ENCODE measurements at places on chromosomes 3 and 15.

GRCh38 chr3:127865941-127866340 lies 43.6 kb upstream of the MGLL start:
- no peak for DNase-seq

DNA sequence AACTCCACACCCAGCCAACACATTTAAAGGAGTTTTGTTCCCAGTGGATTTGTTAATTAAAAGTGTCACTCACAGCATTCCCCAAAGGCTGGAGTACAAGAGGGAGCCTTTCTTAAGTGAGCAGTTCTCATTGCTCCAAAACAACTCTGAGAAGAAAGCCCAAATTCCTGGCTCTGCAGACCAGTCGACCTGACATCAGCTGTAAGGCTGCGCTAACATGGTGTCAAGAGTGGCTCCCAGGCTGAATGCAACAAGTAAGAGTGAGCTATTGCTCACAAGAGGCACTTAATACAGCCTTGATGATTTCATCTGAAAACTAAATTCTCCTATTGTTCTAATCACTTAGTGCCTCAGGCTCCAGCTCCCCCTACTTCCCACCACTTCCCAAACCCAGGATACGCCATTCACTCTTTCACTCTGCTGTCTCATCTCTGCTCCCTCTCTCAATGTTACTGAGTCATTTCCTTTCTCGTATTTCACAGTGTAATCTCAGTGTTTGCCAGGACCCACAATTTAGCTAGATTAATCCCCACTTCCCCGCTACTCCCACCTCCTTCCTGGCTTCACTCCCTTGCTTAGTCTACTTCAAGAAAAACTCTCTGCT lies 81.8 kb downstream of the WWTR1 start:
- peak; percentile 47 for DNase-seq

GRCh38 chr3:65878831-65879230 lies 159.9 kb downstream of the MAGI1 start:
- no peak for DNase-seq

DNA sequence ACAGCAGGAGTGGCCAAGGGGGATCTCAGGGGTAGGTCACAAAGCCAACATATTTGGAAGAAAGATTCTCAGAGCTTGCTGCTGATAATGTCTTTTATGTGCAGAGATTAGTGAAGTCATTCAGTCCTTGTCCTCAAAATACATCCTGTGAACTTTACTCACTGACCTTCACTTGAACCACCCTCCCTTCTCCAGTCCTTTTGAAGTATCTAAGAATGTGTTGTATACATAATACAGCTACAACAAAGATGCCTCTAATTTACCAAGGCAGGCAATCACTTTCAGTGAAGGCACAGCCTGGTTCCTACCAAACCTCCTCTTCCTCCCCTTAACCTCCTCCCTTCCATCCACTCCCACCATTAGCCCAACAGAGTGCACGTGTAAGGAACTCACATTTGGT lies 38.3 kb downstream of the ETV5 start:
- DNase-seq: no peak

GRCh38 chr15:75508840-75509532 lies 57.5 kb upstream of the SIN3A start:
- DNase-seq: peak; percentile 35

DNA sequence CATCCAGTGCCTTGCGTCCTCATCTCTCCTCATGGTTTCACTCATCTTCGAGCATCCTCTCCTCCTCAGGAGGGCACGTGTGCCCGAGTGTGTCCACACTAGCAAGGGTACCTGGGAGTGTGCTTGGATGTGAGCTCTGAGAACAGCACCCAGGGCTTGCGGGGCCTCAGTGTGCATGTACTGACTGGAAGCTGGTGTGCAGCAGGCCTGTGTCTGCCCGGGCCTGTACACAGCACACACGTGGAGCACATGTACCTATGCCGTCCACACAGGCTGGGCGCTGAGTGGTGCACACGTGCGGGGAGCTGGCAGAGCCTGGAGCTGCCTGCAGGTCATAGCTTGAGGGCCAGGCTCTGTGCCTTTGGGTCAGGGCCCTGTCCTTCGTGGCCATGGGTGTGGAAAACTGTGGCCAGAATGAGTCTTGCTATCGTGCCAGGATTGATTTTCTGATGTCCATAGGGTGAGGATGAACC lies 34.9 kb downstream of the TSPAN3 start:
- no peak for DNase-seq

DNA sequence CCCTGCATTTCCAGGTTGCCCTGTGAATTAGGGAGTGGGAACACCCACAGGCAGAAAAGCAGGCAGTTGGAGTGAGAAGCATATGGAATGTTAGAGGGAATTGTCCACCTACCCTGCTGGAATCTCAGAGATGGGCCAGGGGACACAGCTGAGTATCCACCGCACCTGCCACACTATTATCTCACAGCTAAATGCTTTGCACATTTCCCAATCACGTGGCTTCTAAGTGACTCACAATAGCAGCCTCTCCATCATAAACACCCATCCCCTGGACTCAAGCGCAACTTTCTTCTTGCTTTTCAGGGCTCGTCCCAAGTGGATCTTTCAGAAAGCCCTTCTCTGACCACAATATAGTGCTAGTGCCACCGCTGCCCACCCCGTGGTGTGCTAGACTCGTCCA lies 389.0 kb upstream of the LMCD1 start:
- DNase-seq: no peak

DNA sequence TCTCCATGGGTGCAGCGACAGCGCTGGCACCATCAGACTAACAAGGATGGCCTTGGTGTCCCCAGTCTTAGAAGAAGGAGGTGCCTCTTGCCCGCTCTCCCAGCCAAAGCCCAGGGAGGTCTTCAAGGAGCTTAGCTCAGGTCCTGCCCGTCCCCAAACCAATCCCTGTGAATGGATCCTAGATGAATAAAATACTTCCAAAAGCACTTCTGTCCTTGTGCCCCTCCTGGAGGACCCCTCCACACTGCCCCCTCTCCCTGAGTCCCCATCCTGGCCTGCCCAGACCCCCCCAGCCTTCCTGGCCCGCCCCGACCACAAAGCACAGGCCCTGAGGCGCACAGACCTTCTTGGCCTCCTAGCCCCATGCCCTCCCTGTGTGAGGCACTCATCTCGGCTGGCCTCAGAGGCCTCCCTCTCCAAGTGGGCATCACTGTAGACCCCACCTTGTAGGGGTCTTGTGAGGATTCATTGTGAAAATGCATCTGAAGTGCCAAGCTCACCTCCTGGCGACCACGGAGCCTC lies 8.4 kb downstream of the SLC28A1 start:
- no peak for DNase-seq

DNA sequence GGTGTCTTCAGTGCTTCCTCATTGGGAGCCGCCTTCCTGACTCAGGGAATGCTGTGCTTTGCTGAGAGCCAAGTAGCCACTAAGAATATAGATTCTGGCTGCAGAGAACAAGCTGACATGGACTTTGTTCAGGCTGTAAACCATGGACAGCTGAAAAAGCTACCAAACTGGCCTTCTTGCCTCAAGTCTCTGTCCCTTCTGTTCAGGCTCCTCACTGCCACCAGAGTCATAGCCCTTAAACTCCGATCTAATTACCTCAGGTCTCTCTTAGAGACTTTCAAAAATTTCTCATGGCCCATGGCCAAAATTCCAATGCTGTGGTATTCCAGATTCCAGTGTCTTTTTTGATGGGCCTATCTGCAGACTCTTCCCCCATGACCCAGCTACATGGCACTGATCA lies 19.4 kb upstream of the PTX3 start:
- no peak for DNase-seq

DNA sequence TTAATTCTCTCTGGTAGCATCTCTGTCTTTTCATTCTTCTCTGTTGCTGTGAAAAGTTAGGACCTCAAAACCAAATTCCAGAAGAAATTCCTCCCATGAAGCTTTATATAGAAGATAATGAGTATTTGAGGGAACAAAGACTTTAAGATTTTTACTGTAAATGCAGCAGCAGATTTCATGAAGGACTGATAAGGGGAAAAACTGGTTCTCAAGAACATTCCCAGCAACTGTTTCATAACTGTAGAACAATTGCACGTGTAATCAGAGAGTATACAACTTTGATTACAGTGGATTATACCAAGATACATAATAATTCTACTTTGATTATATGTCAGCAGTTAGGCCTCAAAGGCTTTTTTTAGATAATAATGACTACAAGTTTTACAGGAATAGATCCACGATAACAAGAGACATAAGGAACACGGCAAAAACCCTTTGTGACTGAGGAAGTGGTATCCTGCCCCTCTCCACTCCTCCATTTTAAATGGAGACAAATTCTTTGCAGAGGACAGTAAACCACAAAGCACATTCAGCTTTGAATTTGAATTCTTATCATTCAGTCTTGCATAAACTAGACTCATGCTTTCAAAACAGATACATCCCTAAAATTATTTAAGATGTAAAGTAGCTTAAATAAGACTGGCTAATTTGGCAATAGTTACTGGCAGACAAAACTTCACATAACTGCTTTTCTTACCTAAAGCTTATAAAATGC lies 42.9 kb upstream of the DIPK2A start:
- no peak for DNase-seq

DNA sequence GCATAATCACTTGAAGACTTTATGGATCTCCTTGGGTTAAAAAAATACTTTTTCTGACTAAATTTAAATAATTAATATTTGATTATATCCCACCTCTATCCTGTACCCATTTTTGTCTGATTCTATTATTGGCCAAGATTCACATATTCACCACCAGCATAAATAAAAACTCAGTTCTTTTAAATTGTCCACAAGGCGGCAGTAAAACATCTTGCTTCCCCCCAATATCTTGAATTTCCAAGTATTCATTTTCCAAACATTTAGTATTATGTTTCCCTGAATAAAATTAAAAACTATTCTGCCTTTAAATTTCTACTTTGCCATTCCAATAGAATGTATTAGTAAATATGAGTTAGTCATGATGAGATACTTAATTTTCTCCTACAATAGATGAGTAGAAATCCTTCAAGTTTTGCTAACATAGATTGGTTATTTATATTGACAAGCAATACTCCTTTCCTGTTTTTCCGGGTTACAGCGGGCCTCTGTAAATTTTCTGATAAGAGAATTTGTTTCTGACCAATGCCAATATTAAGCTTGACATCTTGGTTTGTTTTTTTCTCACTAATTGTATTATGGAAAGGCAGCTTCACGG lies 218.7 kb upstream of the MDFIC2 start:
- DNase-seq: peak; percentile 2

- DNase-seq: no peak
Measured at GRCh38 chr3:112095731-112096130, 9.5 kb downstream of the C3orf52 start.

DNA sequence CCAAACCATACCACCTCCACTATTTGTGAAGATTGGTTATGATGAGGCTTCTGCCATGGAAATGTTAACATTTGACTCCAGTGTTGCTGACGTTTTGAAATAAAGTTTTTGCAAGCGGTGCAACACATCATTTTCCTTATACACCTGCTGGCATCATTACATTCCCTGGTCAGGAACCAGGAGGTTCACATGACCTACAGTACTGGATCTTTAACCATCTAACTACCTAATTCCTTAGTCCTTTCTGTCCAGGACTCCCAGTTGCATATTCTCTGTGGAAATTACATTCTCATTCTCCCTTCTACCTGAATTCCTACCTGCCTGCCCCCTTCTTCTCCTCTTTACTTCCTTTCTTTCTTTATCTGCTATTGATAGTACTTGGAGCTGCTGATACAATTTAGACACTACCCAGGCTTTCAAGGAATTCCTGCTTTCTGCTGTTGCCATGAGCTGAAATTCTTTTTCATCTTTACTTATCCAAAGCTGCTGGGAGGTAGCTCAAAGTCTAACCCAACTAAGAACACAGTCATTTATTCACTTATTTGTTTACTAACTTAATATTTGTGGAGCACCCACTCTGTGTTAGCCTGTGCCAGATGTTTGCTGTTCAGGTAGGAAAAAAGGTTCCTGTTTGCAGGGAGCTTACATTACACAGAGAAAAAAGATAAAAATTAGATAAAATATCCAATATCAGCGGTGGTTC lies 144.2 kb downstream of the EDEM1 start:
- DNase-seq: no peak

DNA sequence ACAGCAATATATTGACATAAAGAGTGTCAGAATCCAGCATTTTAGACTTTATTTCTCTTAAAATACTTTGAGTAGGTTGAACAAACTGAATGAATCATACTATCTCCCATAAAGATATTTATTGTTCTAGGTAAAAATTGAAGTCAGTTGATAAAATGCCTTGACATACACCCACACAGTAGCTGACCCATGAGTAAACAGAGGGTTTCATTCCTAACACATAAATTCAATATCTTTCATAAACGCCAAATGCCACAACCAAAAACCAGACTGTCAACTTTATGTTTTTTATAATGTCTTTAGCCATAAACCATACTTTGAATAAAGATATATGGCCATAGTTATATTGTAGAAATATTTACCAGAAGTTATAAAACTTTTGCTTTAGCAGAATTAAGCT lies 742.4 kb downstream of the NAALADL2 start:
- no peak for DNase-seq

- DNase-seq: no peak
Measured at GRCh38 chr15:83115410-83115809, 8.0 kb downstream of the TM6SF1 start.

DNA sequence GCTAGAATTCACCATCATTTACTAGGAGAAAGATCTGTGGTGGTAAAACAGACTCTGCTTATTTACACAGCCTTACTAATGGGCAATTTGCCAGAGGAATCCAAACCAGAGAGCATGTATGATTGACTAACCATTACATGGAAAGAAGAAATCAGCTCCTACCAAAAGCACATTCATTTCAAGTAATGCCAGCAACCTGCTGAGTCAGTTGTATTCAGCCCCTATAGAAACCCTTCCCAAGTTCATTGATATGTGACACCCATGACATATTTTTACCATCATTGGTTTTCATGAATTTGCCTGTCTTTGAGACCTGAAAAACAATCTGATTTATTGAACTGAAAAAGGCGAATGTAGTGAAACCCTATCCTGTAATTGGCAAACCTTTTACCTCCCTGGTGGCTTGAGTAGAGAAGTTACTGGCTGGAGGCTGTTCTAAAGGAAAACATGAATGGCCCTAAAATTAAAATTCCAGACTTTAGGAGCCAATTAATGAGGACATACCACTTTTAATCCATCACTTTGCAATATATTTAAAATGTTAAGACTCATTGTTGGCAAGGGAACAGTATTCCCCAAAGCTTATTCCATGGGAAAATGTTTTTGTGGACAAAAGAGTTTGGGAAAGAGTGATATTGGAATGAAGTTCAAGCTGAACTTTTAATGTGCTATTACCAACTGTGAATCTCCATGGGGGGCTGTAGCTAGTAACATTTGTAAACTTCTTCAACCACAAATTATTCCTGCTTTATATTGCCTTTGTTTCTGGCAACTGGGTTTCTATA lies 542.9 kb downstream of the FHIT start:
- DNase-seq: no peak

DNA sequence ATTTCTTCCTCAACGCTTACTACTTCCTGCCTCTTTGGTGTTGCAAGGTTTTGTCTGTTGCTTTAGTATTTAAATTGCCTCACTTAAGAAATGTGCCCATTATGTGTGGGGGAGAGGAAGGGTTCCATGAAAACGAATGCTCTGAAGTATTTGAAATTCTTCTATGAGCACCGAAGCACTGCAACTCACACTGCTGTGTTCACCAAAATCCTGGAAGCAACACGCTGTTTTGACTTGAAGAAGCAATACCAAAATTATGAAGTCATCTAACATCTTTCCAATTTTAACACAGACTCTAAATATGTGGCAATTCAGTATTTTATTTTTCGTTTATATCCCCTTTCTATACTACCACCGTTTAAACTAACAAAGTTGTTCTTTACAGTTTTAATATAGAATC lies 101.5 kb downstream of the RBMS3 start:
- no peak for DNase-seq

All from GM12865 (cell line).